ENCODE measurements at places on chromosomes 7 and 10.
A peak's percentile ranks its signal among the peaks of the same experiment; 100 is the strongest.

- DNase-seq, result peak; percentile 70
Observed at GRCh38 chr10:129897871-129898626, 66.0 kb downstream of the EBF3 start.

DNA sequence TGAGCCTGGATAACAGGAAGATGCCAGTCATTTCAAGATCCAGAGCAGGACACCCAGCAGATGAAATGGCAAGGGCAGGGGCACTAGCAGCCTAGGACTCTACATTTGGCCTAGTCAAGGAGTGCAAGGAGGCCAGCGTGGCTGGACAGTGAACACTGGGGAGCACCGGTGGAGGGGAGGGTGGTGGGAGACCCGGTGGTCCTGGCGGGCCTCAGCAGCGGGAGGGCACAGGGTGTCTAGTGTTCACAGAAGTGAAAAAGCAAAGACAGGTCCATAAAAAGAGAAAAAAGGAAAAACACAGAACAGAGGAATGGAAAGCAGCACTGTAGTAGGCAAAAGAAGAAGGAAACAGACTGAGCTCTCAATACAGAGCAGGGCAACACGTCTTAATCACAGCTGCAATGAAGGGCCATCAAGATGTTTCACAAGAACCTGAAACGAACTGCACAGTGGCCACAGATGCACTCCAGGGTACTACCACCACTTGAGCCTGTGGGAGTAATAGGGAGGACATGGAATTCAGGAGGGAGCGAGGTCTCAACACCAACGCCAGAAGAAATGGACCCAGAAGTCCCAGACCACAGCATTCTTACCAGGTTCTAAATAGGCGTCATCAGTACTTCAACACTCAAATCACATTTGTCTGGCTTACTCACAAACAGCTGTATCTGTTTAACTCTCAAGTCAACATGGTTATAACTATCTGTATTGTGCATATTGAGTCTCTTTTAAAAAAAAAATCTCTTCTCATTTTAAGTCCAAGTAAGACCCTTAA lies 573.7 kb downstream of the PARD3 start:
- no peak for DNase-seq

DNA sequence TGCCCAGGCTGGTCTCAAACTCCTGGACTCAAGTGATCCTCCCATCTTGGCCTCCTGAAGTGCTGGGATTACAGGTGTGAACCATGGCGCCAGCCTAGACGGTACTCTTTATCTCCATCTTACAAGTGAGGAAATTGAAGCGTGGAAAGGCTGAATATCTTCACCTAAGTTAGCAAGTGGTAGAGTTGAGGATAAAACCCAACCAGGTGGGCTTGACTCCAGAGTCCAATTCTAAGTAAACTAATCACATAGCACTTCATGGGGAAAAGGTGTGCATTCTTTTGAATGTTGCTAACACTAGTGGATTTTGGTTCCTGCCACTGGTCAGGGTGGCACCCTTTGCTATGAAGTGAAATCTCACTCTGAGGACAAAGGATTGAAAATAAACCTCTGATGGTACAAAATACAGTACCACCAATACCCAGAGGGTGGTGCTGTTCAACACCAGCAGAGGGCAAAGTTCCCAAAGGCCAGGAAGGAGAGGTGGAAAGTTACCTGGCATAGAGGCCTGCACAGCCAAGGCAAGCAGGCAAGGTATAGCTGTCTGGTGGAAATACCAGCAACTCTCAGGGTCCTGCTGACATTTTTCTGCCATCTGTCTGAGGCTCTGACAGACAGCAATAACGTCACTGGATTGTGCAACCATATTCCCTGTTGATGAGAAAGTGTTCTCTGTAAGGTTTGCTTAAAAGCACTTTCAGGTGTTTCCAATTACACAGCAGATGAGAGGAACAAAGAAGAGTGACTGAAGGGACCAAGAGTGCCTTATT lies 17.6 kb downstream of the ZDHHC16 start:
- DNase-seq, result peak; percentile 82

GRCh38 chr7:141640239-141640840 lies 61.6 kb downstream of the DENND11 start:
- no peak for DNase-seq

DNA sequence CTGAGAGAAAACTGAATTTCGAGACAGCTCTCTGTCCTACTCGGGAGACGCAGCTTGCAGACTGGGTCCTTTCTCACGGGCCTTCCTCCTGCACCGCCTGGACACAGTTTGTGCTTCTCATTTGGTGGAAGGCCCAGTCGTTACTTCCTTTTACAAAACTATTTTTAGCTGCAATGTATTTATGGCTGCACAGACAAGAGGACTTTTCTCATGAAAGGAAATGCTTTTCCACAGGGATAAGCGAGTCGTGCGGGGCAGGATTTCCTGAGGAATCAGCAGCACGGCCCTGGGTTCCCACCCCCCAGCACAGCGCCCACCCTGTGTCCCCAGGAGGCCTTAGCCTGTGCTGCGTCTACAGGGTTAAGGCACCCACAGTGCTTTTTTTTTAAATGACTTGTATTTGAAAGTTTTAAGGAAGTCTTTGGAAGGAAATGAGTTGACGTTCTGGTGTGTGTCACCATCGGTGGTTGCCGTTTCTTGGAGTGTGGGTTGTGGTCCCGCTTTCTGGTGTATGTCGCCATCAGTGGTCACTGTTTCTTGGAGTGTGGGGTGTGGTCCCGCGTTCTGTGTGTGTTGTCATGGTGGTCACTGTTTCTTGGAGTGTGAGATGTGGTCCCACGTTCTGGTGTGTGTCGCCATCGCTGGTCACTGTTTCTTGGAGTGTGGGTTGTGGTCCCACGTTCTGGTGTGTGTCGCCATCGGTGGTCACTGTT lies 50.9 kb downstream of the INPP5A start:
- peak; percentile 30 for DNase-seq

- DNase-seq, result no peak
Observed at GRCh38 chr7:93147363-93147762, 822 bp downstream of the SAMD9L start.

- no peak for DNase-seq
Observed at GRCh38 chr7:140723574-140723973, 27.1 kb downstream of the NDUFB2 start.

DNA sequence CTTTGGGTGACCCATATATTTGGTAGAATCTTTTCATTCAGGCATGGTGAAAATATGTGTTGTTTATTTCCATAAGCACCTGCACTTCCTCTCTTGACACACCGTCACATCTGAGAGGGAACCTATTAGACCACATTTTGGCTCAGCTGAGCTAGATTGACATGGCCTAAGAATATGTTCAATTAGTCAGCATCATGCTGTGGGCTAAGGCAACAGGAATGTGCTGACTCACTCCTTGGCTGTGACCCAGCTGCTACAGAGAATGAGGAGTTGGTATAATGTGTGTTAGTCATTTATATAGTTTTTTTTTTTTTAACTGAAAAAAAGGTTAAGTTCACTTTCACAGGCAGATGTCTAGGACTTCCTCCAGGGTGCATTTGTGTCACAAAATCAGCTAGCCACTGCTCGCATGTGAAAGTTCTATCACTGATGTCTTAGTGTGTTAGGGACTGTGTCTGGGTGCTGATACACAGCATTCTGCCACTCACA lies 180.6 kb downstream of the SEMA3E start:
- no peak for DNase-seq

DNA sequence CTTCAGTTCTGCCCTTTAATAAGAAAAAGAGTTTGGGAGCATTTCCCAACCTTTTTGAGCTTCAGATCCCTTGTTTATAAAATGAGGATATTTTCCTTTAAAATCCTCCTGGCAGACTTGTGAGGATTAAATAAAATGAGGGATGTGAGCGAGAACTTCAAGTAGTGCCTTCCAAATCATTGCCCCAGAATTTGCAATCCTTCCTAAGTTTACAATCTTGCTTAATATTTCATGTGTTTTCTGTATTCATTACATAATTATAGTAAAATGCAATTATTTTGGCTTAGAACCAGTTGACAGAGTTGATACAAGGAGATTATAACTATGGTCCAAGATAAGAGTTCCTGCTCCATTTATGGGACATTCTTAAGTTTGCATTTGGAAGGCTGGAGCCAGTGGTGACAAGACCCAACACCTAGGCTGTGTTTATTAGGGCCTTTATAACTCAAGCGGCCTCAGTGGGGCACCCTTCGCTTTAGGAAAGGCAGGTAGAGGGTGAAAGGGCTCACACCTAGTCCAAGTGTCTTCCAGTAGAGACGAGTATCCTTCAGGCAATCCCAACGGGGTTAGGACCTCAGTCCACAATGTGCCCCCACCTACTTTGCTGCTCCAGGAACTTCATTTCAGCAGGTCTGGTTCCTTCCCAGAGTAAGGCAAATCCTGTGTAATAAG lies 317.5 kb downstream of the WDR11 start:
- DNase-seq, result peak; percentile 15

- no peak for DNase-seq
Observed at GRCh38 chr10:116237260-116237659, 35.7 kb downstream of the GFRA1 start.

DNA sequence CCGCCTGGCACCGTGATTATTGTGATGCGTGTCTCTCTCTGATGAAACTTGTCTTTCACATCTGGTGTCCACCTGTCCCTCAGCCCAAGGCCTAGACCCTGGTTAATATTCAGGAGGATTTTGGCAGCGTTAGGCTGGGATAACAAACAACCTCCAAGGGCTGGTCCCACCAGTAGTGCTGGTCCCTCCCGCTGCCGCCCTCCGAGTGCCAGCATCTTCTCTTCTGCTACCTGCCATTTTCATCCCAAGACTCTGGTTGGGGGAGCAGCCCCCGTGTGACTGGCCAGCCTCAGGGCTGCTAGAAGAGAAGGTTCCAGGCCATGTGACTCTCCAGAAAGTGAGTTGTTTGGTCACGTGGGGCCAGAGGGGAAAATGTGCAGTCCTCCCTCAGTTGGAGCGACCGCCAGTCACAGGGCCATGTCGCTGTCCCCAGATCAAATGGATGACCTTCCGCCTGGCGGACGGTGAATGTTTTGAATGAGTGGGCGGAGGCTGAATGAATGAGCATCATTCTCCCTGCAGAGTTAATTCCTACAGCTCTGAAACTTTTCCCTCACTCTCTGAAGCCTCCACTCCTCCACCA lies 479.9 kb upstream of the FOXK1 start:
- peak; percentile 9 for DNase-seq

GRCh38 chr7:108455551-108455997 lies 662 bp downstream of the NRCAM start:
- DNase-seq, result no peak

- no peak for DNase-seq
Observed at GRCh38 chr7:8931906-8932646, 498.7 kb downstream of the NXPH1 start.

DNA sequence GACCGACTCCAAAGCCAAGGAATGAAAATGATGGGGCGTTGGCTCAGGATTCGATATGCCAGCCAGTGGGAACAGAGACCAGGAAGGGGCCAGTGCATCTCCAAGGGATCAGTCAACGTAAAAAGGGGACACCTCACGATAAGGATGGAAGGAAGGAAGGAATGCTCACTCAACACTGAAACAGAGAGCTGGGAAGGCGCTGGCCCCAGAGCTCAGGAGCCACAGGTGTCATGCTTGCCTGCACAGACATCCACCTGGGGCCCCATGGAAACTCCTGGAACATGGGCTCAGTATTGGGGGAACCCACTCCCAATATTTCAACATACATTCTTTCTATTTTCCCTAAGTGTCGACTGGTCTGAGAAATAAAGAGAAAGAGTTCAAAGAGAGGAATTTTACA lies 5.3 kb downstream of the MMRN2 start:
- DNase-seq, result no peak

- peak; percentile 39 for DNase-seq
Observed at GRCh38 chr10:63972949-63973827, 452.0 kb downstream of the REEP3 start.
